Neural crest cell (in vitro differentiated cells): ENCODE measurements at places on chromosomes 6 and 20.

DNA sequence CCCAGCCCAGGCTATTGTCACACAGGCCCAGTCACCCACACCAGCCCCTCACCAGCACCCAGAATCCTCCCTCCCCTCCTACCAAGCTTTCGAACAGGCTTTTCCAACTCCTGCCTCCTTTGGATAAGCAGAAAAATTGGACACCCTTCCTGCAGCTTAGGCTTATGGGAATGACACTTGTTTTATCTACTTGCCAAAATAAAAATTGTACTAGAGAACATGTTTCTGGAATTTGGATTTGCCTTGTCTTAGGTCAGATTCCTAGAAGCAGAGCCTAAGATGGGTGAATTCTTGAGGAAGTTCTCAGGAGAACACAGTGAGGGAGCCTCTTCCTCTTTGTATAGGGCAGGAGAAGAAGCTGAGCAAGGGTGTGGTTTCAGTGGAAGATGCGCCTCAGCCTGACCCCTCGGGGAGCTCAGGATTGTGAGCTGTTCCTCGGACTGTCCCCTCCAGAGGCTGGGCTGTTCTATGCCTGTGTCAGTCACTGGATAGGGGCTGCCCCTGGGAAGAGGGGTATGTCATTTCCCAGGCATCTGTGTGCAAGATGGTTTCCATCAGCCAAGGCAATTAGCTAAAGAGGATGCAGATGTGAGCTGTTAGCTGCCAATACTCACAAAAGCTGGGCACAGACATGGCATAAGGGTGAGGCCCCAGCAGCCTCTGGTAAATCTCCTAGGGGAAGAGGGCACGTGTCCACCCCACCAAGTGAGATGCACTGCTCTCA lies 33.9 kb downstream of the ITPR3 start:
- no peak for DNase-seq

GRCh38 chr6:6886171-6886885 lies 221.4 kb upstream of the RREB1 start:
- DNase-seq: no peak

GRCh38 chr6:151352410-151353396 lies 38.7 kb downstream of the ZBTB2 start:
- no peak for DNase-seq

DNA sequence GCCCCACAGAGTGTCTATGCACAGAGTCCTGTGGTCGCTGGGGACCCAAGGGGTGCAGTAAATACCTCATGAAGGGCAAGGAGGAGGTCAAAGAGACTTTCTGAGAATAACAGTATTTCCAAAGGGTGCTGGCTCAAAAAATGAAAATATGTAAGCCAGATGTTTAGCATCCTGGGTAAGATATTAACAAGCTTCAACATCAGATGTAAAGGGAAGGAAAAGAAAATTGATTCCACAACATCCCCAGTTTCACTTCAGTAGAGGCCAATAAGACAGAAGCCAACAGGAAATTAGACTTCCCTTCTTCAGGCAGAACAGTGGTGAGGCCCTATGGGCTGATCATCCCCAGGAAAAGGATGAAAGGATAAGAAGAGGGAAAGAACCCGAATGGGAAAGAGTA lies 434.7 kb downstream of the PRKN start:
- no peak for DNase-seq

GRCh38 chr6:79127660-79128059 lies 49.6 kb upstream of the PHIP start:
- DNase-seq: no peak

GRCh38 chr6:75481936-75482593 lies 11.5 kb downstream of the FILIP1 start:
- DNase-seq: no peak

- DNase-seq: no peak
These were observed 8.3 kb upstream of the NCOA3 start for GRCh38 chr20:47493175-47493962.

GRCh38 chr6:159809149-159809548 lies 9.1 kb downstream of the PNLDC1 start:
- DNase-seq: no peak

GRCh38 chr6:62296541-62296940 lies 10.5 kb upstream of the KHDRBS2 start:
- DNase-seq: no peak

DNA sequence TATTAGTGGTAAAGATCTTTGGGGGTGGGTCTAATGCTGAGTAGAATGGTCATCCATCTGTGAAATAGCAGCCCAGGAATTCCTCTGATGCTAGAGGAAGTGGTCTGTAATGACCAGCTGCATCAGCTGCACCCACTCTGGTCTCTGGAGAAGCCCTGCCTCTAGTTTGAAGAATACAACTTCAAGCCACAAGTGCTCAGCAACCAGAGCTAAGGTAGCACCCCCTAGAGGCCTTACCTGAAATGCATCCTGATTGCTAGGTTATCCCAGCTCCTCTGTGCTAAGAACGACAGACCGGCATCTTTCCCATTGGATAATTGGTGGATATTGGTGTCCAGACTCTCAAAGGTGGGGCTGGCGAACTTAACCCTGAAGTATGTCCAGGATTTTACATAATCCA lies 58.2 kb downstream of the DNAH8 start:
- no peak for DNase-seq

DNA sequence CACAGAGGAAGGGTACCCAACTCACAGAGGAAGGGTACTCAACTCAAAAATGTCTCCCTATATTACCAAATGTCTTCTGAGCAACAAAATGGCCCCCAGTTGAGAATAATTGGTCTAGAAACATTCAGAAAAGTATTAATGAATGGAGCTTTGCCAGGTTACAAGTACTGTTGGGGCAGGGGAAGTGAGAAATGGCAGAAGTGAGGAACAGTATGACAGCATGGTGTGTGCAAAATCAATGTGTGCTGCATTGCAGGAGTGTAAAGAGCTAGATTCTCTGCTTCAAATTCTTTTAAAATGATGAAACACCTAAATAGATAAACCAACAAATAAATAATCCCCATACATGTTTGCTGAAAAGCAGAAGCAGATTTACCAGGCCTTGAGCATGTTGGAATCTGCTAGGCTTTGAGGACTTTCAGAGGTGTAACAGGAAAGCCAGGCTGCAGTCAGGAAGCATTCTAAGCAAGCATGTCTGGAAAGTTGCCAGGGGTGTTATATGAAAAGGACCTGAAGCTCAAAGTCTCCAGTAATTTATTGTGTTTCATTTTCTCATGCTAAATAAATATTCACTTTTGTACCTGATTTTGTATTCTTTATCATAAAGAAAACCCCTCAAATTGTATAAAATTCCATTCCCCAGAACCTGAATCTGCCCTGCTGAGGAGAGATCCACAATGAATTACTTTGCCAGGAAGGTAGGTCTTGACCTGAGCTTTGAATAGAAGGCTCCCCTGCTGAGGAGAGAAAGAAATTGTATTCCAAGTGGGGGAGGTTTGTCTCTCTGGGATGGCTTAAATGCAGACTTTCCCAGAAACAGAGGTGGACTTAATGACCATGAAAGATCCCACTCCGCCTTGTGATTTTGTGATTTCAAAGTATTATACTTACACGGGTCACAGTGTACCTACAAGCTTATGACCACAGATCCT lies 265.0 kb upstream of the MARCKS start:
- no peak for DNase-seq

GRCh38 chr6:87755708-87756671 lies 54.0 kb upstream of the AKIRIN2 start:
- DNase-seq: no peak

DNA sequence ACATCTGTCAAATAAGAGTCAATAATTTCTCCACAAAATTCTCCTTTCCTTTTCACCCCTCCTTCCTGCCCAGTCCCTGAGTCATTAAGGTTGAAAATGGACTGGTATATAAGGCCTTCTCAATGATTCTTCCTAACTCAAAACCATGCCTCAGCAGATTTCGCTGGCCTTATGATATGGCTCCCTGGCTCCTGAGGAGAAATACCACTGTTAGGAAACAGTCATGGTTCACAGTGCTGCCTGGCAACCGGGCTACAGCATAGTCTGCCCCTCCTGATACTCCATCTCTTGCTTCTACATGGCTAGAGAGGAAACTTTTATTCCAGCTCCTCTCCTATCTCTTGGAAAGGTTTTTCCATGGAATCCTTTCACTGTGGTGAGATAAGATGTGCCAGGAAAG lies 4.7 kb downstream of the UBE2J1 start:
- DNase-seq: no peak
